ENCODE measurements at places on chromosomes 2 and 18.

DNA sequence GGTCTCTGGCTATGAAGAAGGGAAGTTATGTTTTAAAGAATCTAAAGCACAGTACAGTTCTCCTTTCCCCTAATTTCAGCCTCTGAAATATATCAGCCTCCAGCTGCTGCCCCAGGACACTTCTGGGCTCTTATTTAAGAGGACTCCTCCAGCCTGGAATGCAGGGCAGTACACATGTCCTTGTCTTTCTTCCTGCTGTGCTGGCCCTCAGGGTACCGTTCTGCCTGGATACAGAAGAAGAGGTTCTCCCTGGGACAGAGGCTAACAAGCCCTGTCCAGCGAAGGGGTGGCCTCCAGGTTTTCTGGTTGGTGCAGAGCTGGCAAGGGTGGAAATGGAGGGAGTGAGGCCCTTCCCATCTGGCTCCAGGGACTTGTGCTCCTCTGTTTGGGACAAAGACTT is 22.1 kb downstream of the MLPH start:
- DNase-seq: no peak

DNA sequence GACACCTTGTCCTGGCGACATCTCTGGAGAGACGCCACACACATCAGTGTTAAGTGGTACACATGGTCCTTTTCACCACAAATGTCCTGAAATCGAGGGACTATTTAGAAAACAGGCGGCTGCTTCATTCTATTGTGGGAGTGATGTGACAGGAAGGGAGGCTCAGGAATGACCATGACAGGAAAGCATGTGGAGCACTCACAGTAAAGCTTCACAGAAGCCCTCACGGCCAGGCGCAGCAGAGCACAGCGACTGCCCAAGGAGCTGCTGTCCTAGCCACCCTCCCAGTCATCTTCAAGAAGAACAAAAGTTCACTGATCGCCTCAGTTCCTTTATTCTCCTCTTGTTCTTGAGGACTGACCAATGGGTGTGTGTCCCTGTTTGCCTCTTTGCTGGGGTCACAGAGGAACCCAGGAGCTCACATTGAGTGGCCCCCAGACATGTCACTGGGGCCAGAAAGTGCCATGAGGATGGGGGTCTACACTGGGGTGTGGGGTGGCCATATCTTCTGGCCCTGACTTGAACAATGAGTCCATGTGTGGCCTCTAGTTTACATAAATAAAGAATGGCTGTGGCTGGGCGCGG is 84.6 kb upstream of the RANBP2 start:
- DNase-seq: no peak

GRCh38 chr2:226916669-226917068 is 80.8 kb downstream of the RHBDD1 start:
- no peak for DNase-seq

DNA sequence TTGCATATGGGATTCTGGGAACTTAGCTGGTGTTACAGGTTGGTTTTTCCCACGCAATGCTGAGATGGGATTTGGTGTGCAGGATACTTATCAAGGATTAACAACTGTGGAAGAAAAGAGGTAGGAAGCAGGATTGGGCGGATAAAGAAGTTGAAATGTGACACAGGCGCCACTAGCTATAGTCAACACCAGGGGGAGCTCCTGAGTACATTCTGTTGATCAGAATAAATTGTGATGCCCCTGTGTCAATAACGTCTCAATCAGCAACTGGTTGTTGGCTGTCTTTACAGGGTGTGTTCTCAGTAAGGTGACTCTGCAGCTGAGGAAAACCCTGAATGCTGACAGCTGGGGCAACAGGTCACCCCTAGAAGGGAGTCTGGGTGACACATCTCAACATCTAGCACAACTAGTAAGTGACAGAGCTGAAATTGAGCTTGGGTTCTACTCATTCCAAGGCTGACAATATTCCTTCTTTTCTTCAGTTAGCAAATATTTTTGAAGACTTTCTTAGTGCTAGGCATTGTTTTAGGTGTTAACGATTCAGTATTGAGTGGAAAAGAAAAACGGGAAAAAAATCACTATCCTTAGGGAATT is 143.0 kb downstream of the ARL6IP6 start:
- peak; percentile 28 for DNase-seq

DNA sequence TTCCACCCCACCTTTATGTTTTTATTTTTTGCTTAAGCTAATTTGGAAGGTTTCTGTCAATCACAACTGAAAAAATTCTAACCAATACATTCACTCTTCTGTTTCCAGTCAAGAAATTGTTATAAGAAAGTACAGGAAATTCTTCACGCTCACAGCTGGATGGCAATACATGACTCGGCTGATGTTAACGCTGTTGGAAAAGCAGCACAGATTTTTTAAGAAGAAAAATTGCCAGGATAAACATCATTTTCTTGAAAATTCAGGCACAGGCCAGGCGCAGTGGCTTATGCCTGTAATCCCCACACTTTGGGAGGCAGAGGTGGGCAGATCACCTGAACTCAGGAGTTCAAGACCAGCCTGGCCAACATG is 46.1 kb downstream of the STPG4 start:
- DNase-seq: no peak

DNA sequence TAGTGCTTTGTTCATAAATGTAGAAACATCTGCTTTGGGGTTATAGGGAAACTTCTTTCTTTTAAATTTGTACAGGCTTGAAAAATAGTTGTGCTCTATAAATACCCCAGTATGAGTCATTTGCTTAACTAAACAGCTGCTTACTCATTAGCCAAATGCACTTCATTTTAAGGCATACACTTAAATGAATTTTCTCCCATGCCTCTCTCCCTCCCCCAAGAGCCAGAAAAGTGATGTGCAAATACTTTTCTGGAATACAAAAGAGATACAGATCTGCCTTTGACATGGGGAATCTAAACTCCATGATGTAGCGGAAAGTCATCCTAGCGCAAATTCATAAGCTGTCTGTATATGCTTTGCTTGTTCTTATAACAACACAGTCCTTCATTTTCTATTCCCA is 469.4 kb downstream of the DLGAP1 start:
- DNase-seq: no peak

GRCh38 chr2:161173541-161174194 is 13.4 kb downstream of the TANK start:
- no peak for DNase-seq

GRCh38 chr2:145065342-145065741 is 545.4 kb upstream of the ZEB2 start:
- no peak for DNase-seq

DNA sequence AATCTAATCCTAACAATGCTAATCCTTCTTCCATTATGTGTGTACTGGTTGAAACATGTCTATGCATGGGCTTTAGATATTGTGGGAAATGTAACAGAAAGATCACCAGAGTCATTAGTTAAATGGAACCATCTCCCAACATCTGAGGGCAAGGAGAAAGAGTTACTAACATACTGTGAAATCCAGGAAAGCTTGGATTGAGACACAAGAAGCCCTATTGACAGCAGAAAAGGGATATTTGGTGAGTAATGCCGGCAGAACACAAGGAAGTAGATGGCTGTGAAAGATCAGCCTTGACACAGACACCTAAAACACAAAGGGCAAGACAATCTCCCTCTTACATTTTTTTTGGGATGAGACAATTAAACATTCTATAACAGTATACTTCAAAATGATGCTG is 28.5 kb upstream of the LAMA1 start:
- DNase-seq: no peak

DNA sequence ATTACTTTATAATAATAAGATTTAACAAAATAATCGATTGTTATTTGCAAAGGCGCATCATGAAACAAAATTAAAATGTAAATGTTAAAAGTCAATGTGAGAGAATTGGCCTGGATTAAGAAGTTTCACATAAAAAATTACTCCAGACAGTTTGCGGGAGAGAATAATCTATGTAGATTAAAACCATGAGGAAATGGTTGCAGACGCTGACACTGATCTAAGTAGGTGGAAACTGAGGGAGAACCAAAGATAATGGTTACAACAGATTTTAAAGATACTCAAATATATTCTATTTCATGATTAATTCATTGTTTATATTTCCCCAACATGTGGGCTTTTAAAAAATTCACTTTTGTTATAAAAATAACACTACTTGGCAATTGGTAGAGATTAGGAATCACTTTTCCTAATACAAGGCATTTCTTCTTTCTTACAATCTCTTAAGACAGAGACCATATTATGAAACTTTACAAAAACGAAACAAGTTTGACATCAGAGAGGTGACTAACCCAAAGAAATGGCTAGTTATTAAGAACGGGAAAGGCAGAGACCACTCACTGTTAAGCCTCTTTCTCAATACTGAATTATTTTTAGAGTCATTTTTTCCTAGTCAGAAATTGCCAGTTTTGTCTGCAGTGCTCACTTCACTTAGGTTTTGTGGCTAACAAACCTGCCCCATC is 1.6 kb downstream of the KANSL1L start:
- peak; percentile 65 for DNase-seq

GRCh38 chr2:238710032-238710735 is 137.7 kb upstream of the TWIST2 start:
- DNase-seq: no peak

DNA sequence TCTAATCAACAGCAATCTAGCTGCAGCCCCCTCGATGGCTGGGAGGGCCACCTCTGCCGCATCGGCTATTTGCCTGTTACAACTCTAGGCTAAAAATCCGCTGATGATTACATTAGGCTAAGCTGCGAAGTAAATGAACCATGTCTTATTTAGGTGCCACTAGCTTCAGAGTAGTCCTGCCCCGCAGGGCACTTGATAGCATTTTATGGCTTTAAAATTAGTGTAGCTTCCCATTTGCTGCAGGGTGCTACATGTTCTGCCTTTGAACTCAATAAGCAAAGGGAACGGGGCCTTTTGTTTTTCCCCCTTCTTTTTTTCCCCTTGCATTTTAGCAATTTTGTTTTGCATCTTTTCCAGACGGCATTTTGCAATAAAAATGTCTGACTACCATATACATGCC is 270.2 kb downstream of the GBX2 start:
- DNase-seq: no peak

DNA sequence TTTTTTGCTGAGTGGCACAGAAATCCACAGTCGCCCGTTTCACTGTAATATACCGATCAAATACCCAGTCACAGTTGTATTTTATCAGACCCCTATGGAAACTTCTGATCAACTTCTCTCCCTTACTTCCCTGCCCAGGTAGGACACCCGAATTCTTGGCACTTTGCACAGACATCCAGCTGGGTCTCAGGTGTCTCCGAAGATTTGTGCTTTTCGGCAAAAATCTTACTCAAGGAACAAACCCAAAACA is 596 bp downstream of the MREG start:
- DNase-seq: no peak

- no peak for DNase-seq
These were observed 2.7 kb downstream of the PPP1R1C start for GRCh38 chr2:181988154-181988924.

- DNase-seq: no peak
These were observed 63.9 kb downstream of the NCAPH start for GRCh38 chr2:96399342-96400048.

- DNase-seq: no peak
These were observed 98.5 kb downstream of the ATAD2B start for GRCh38 chr2:23828256-23828980.

GRCh38 chr18:35139517-35139916 is 98.3 kb downstream of the MAPRE2 start:
- no peak for DNase-seq

DNA sequence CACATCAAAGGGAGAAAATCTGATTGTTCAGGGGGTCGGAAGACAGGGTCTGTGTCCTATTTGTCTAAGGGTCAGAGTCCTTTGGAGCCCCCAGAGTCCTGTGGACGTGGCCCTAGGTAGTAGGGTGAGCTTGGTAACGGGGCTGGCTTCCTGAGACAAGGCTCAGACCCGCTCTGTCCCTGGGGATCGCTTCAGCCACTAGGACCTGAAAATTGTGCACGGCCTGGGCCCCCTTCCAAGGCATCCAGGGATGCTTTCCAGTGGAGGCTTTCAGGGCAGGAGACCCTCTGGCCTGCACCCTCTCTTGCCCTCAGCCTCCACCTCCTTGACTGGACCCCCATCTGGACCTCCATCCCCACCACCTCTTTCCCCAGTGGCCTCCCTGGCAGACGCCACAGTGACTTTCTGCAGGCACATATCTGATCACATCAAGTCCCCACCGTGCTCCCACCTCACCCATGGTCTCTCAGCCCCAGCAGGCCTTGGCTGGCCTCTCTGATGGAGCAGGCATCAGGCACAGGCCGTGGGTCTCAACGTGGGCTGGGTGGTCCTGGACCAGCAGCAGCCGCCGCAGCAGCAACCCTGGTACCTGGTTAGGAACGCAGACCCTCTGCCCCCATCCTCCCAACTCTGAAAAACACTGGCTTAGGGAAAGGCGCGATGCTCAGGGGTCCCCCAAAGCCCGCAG is 3.8 kb downstream of the PROC start:
- DNase-seq: no peak

DNA sequence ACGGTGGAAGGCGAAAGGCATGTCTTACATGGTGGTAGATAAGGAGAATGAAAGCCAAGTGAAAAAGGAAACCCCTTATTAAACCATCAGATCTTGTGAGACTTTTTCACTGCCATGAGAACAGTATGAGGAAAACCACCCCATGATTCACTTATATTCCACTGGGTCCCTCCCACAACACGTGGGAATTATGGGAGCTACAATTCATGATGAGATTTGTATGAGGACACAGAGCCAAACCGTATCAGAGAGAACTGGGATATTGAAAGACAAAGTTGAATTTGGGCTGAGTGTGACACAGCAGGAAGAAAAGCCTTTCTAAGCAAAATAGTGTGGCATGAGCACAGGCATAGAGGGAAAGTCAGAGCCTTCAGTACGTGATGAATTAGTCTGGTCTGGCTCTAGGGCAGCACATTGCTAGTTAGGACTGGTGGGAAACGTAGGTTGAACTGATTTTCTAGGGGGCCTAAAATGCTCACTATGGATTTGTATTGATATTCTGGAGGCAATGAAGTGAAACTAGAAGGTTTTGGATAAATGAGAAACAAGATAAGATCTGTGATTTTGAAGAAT is 84.8 kb upstream of the RND3 start:
- DNase-seq: no peak

DNA sequence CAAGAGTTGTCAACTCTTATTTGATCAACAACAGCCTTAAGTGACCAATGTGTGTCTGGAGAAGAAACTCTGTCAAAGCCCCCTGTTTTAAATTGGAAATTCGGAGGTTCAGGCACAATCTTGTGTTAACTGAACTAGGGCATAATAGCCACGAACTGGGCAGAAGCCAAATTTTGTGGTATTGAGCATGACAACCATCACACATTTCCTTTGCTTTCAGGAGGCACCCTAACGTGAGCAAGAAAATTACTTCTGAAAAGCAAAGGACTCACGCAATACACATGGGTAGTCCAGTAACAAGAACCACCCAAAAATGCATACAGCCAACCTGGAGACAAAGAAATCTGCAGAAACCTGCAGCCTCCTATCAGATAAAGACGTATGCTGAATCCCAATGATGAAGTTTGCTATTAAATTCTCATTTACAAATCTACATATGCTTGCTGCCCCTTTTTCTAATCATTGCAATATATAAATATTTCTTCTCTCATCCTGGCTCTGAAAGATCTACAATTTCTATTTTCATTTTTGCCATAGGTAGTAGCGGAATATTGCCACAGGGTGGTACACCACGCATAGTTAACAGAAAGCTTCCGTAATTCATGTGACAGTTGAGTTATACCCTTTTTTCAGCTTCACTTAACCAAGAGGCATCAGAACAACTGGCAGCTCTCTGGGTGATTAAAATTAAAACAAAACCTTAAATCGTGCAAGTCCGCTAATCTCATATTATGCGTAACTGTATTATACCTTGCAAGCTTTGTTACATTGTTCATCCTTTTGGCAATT is 495.8 kb downstream of the NRXN1 start:
- DNase-seq: no peak

All from activated CD4-positive, alpha-beta T cell treated with anti-CD3 and anti-CD28 coated beads, Interleukin-10, Interleukin-2, amounts not matched to agents 100 ng/mL and 50 ng/mL, durations not matched to agents 16 hours and 8 hours (primary cell).